Activated CD4-positive, alpha-beta T cell treated with anti-CD3 and anti-CD28 coated beads for 4 hours (primary cell): ENCODE measurements at places on chromosomes 12 and 14.

DNA sequence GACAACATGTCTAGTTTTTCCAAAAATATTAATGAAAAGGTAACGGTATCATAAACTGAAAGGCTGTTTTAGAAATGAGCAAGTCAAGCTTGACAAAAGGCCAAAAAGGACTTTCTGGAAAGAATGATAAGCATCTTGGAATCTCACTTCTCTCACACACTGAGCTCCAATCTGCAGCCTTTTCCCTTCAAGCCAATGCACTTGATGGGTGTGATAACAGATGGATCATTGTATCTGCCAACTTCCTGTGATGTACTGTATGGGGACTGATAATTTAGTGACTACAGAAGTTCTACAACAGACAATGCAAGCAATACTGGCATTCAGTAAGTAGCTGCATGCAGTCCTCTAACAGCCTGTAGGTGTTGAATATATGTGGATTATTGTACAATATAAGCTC lies 147.1 kb downstream of the MED13L start:
- DNase-seq = no peak

GRCh38 chr14:65961004-65961403 lies 525.2 kb upstream of the CCDC196 start:
- peak; percentile 74 for DNase-seq

DNA sequence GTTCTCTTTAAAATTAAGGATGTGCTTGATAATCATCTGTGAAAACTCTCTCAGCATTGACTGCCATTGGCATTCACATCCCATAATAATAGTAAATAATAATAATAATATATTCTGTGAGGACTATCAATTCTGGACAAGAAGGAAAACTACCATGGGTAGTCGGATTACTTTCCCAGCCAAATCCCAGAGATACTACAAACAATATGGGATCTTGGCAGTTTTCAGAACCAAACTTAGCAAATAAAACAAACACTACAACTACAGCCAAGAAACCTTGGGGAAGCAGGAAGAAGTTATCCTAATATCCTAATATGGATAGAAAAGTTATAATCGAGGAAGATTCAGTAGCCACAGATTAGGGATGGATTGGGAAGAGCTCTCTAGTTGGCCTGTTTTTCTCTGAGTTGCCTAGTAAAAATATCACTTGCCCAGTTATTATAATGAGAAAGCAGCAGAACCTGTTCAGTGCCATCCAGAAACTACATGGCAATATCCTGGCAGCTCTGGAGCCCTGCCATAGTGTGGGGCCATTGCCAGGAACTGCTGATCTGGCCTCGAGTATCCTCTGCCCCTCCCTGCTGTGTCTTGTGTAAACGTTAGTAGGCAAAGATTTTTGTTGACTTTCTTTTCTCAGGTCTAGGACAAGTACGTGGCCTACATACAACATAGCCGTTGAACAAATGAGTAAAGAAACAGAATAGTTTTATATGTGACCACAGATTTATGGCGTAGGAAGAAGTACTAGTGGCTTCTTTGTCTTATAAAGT lies 193.5 kb downstream of the SLC2A13 start:
- DNase-seq = no peak

- no peak for DNase-seq
Observed at GRCh38 chr14:88628033-88628432, 65.2 kb downstream of the ZC3H14 start.

- no peak for DNase-seq
Observed at GRCh38 chr12:17304503-17305347, 698.8 kb upstream of the LMO3 start.

DNA sequence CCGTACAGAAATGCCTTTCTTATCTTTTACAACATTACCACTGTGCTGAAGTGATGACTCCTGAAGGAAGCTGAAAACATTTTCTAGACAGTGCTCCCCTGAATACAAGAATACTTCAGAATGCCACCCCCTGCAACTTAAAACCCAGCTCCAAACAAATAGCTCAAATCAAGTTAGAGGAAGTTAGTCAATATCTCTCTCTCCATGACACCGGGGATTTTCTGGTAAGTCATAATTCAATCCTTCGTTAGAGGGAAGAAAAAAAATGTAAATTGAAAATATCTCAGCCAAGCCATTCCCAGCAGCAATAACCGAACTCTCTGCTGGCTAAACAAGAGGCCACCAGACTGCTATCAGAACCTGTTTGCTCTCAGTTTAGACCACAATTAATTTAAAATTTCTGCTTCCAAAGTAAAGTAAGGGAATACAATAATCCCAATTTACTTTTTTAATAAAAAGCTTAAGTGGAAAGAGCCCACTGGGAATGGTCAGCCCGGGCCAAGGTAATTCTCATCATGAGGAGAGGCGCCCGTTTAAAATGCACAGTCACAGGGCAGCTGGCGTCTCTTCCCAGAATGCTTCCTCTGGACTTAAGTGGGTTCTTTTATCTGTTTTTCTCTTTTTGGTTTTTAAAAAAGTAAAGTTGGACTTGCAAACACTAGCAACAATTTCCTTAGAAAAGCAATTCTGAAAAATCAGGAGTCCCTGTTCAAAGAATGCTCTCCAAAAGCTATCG lies 710.1 kb upstream of the STXBP6 start:
- no peak for DNase-seq

DNA sequence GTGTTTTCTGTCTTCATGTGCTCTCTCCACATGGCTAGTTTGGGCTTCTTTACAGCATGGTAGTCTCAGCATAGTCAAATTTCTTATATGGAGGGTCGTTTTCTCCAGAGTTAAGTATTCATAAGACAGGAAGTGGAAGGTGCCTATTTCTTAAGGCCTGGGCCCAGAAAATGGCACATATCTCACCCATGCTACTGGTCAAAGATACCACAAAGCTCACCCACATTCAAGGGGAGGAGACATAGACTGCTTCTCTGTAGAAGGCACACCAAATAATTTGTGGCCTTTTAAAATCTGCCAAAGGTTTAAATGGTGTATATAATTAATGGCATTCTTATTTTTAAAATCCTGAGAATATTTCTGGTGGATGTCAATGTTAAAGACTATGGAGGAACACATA lies 44.8 kb downstream of the CCDC91 start:
- no peak for DNase-seq

DNA sequence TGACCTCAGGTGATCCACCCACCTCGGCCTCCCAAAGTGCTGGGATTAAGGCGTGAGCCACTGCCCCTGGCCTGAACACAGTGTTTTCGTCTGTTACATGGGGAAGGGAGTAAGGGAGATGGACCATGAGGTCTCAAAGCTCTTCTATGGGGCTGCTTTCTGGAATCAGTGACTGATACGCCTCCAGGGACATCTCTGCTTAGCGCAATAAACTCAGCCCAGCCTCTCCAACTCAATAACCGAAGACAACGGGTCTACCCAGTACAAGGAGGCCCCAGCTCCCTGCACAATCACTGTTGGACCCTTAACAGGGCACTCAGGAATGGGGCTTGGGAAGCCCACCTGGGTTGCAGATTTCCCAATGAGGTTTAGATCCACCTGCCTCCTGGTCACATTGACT lies 42.6 kb upstream of the CHGA start:
- no peak for DNase-seq

DNA sequence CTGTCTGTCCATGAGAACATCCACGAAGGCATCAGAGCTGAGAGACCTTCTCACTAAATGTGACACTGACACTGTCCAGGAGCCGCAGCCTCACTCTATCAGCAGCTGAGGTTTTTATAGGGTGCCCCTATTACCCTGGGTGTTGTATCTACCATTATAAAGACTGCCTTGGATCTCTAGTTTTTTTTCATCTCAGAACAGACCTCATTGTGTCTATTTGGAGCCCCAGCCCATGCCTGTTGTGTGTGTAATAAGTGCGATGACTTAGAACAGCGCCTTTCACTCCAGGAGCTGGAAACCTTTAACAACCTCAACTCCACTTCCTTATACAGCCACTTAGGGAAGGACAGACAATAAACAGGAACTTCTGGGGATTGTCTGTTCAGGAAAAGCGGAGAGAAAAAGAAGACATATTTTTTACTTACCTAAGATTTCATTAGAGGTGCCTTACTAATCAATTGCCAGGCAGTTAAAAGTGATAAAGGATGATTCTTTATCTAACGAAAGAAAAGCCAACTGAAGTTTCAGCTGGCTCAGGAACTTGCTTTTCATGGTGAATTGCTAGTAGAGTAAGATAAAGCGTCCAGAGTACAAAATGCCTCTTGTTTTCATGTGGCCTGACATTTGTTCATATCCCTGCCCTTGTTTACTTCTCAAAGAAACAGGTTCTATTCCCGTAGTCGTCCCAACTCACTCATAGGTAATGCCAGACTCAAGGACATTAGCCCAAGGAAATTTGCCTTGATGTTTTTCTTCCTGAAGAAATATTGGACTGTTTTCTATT lies 420.6 kb downstream of the RAD51B start:
- DNase-seq = no peak

GRCh38 chr12:93279565-93280412 lies 97.9 kb upstream of the NUDT4 start:
- DNase-seq = no peak

- DNase-seq = no peak
Observed at GRCh38 chr12:12836571-12836970, 23.4 kb downstream of the DDX47 start.

- no peak for DNase-seq
Observed at GRCh38 chr12:115934046-115934445, 343.4 kb downstream of the MED13L start.

GRCh38 chr12:55874443-55874842 lies 31.7 kb upstream of the MMP19 start:
- no peak for DNase-seq

DNA sequence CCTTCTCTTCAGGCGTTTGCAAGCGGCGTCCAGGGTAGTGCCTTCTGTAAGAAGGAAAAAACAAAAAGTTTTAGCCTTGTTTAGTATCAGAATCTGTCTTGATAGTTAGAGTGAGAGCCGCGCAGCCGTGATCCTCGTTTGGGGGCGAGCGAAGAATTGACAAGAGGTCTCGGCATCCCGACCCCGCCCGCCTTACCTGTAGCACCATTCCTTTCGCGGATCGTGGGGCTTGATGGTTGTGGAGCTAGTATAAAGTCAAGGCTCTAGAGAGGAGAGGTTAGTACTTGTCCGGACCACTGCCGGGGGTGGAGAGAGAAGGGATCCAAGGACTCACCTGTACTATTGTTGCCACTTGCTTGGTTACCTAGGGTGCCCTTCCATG lies 494 bp downstream of the TMTC3 start:
- peak; percentile 10 for DNase-seq

DNA sequence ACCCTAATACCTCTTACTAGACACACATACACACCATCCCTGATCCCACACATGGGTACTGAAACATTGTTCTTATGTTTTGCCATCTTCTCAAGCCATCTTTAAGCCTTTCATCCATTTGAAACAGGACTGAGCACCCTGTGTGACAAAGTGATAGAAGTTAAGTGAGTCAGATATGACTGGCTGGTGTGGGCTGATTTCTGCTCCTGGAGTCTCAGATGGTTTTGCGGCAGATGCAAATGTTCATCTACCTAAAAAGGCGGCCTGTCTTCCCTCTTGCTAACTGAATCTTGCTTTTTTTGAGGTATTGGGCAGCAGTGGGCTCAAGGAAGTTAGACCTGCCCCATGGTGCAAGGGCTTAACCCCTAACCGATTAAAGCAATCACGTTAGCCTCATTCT lies 30.4 kb upstream of the PKP2 start:
- DNase-seq = no peak

DNA sequence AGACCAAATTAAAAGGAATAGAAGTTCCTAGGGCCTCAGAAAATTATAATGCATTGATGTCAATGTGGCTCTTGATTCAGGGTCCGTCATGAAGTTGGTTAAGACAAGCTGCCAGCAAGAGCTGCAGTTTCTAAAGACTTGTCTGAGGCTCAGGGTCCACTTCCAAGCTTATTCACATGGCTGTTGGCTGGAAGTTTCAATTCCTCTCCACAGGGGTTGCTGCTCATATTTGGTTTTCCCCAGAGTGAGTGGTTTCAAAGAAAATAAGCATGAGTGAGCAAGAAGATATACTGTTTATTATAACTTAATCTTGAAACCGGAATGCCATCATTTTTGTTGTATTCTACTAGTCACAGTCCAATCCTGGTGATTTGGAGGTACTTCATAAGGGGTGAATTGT lies 1247.4 kb downstream of the LRFN5 start:
- DNase-seq = no peak

GRCh38 chr12:22459838-22460490 lies 84.4 kb downstream of the C2CD5 start:
- peak; percentile 13 for DNase-seq

- DNase-seq = no peak
Observed at GRCh38 chr12:47547077-47547476, 158.8 kb downstream of the RPAP3 start.

DNA sequence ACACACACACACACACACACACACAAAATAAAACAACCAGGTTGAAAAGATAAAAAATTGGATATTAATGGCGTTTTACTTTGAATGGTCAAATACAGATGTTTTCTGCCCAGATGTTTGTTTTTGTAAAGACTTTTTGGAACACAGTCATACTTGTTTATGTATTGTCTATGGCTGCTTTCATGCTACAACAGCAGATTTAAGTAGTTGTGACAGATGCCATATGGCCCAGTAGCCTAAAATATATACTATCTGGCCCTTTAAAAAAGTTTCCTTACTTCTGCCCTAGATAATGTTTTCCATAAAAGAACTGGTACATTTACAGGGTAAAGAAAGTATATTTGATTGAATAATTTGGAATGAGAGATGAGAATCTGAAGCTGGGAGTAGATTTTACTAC lies 1362.8 kb upstream of the SEL1L start:
- DNase-seq = no peak

DNA sequence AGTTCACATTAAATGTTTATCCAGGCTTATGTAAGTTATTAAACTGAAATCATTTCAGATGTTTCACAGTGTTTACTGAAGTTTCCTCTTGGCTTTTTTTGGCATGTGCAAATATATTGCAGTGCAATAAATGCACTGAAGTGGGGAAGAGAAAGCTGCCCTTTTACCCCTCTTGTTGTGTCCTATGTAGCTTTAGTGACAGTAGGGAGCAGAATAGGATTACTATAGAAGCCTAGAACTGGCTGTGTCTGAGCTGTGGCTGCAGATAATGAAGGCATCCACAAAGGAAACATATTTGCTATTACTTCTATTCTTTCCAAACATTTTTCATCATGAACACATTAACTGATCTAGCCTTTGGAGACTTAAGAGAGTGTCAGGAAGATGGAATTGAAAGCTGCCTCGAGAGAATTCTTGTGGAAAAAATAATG lies 24.1 kb upstream of the CNTN1 start:
- no peak for DNase-seq
